GM18507 (cell line): ENCODE measurements at places on chromosomes 4 and X.

DNA sequence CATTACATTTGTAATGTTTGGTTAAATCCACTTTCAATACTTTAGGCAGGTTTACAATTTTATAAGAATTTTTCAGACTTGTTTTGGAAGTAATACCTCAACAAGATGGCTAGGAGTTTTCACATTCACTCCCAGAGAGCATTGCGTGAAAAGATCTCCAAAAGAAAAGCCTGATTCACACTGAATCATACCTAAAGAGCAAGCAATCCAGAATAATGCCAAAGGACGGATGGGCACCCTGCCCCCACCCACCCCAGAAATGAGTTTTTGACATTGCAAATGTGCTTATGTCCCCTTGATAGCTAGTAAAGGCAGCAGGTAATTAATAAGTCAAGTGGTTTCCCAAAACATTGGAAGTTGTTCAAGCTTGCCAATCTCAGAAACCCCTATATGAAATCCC, 557.7 kb upstream of the TENM3 start:
- DNase-seq: no peak

GRCh38 chrX:139506333-139506732, 24.2 kb upstream of the F9 start:
- DNase-seq: no peak

DNA sequence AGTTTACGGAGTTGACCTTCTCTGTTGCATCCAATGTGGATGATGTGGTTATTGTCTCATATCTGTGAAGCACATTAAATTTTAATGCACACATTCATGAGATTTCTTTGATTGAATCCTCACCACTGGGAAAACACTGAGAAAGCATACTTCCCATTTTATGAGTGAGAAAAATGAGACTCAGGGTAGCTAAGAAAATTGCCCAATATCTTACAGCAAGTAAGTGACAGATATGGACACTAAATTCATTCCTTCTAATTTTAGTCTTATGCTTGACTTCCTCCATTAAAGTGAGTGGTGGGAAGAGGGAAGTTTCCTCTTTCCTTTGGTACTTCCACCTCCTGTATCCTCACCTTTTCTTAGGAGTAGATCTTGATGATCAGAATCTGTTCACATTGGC, 504.8 kb upstream of the BOD1L1 start:
- DNase-seq: no peak

GRCh38 chrX:46791927-46792809, 33.2 kb upstream of the SLC9A7 start:
- peak; percentile 7 for DNase-seq

DNA sequence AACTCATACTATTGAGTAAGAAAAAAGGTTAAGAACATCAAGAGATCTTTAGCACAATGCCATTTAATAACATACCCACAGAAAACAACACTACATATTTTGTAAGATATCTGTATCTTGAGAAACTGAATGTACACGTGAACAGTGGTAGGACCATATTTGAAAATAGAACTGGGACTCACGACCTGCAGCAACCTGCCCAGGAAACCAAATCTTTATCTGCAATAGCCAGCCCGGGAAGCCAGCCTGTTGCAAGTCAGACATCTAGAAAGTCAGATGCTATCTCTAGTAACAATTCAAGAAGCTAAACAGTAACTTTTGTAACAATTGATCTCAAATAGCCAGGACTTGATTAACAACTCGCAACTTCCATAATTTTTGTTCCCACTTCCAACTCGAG, 52.6 kb upstream of the SOD3 start:
- DNase-seq: no peak

GRCh38 chr4:75249739-75250138, 264.5 kb downstream of the RCHY1 start:
- no peak for DNase-seq
